C1 segment of cervical spinal cord (tissue), 14 donors: ENCODE measurements at places on chromosomes 1 and 21.

- DNase-seq, result no peak
These were observed 32.3 kb upstream of the TENT5C start for GRCh38 chr1:117573386-117574023.

GRCh38 chr1:2474933-2475371 is 1.1 kb upstream of the PLCH2 start:
- no peak for DNase-seq

- no peak for DNase-seq
These were observed 31.3 kb downstream of the CA6 start for GRCh38 chr1:8976896-8977450.

DNA sequence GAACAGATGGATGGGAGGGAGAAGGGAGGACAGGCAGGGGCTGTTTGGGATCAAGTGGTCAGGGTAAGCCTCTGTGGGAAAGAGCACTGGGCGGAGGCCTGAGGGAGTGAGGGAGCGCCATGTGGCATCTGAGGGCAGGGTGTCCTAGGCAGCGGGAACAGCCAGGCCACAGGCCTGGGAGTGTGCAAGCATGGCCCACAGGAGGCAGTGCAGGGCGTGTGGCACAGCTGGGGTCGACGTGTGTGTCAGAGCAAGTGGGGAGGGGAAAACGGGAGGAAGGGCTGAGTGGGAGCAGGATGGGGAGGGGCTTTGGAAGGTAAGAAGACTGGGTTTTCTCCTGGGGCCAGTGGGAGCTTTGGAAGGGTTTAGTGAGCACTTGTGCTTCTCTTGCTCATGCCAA is 143.4 kb downstream of the SYF2 start:
- no peak for DNase-seq

- no peak for DNase-seq
These were observed 11.9 kb upstream of the RIPPLY3 start for GRCh38 chr21:36994501-36995158.

GRCh38 chr1:242139442-242139841 is 140.5 kb upstream of the MAP1LC3C start:
- no peak for DNase-seq

- peak; percentile 10 for DNase-seq
These were observed 33.1 kb upstream of the NFASC start for GRCh38 chr1:204837440-204838084.

DNA sequence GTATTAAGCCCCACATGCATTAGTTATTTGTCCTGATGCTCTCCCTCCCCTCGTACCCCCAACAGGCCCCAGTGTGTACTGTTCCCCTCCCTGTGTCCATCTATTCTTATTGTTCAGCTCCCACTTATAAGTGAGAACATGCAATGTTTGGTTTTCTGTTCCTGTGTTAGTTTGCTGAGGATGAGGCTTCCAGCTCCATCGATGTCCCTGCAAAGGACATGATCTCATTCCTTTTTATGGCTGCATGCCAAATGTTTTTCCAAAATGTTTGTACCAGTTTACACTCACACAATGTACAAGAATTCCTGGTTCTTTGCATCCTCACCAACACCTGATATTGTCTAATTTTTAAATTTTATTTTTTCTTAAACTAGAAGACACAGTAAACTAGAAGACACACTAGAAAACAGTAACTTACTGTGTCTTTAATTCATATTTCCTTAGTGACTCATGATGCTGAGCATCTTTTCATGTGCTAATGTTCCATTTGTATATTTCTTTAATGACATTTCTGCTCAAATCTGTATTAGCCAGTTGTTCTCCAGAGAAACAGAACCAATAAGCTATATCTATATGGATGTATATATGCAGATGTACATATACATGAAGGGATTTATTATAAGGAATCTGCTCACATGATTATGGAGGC is 19.4 kb upstream of the USP1 start:
- DNase-seq, result no peak

DNA sequence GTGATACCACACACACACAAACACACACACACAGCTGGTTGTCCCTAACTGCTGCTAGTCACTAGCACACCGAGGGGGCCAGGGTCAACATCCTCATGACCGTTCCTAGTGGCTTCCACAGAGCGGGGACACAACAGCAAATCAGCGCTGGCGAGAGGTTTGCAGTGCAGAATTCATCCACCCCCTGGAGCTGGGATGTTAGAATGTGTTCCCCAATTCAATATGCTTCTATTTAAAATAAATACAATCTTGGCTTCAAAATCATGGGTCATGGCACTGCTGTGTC is 16.2 kb upstream of the C2CD2 start:
- no peak for DNase-seq

GRCh38 chr1:193458628-193459027 is 272.2 kb upstream of the B3GALT2 start:
- no peak for DNase-seq

DNA sequence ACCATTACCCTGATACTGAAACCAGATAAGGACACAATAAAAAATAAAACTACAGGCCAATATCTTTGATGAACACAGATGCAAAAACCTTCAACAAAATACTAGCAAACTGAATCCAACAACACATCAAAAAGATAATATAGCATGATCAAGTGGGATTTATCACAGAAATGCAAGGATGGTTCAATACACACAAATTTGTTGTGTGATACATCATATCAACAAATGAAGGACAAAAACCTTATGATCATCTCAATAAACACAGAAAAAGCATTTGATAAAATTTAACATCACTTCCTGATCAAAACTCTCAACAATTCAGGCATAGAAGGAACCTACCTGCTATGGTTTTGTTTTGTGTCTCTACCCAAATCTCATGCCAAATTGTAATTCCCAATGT is 74.3 kb upstream of the VANGL1 start:
- DNase-seq, result no peak

DNA sequence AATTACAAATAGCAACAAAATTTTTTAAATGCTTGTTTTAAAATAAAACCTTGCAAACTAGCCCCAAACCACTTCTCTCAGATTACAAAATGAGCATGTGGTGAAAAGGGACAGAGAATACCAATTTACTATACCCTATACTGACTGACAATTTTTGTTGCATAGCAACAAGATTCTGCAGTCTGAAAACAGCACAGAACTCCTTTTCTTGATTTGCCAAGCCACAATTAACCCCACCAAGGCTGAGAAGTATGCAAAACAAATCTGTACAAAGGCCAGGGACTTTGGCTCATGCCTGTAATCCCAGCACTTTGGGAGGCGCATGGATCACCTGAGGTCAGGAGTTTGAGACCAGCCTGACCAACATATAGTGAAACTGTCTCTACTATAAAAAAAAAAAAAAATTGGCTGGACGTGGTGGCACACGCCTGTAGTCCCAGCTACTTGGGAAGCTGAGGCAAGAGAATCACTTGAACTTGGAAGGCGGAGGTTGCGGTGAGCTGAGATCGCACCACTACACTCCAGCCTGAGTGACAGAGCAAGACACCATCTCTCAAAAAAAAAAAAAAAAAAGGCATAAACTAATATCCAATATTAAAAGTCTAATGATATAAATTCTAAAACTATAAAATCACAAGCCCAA is 21.8 kb downstream of the ENAH start:
- DNase-seq, result no peak

GRCh38 chr1:193417945-193418744 is 231.7 kb upstream of the B3GALT2 start:
- no peak for DNase-seq

DNA sequence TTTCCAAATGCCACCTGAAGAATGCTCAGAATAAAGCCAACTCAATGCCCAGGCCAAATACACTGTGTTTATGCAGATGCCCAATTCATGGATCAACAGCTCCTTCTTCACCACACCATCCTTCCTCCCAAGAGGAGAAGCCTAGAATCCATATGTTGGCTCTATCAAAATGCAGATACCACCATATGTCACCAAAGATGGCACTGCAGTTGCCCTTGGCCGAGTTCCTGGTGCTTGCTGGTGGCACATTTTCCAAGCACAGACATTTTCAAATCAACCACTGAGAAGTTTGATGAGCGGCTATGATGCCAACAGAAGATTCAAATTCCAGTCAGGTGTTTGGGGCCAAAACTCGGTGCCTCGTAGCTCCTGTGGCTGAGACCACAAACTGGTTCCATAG is 430.3 kb downstream of the AJAP1 start:
- no peak for DNase-seq

GRCh38 chr1:117633936-117634335 is 28.1 kb downstream of the TENT5C start:
- DNase-seq, result no peak

DNA sequence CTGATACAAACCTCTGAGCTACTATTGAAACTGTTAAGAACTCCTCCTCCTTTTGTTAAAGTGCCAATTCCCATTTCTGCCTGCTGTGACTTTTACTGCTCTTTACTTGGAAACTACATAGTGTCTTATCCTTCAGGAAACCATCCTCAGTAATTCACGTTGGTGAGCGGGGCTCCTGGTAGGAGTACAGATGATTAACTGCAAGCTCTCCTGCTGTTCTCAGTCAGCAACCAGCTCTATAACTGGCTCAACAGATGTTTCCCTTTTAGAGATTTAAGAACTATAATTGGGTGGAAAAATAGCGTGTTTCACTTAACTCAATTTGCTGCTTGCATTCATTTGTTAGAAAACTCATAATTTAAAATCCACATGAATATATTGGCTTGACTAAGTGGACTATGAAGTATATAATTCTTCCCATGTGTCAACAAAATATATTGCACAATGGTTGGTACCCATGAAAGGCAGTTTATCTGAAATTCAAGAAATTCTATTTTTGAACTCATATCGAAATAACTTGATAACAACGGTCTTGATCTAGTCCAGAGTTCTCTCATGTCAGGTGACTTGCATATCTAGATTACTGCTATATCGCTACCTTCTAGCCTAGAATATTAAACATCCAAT is 574.0 kb downstream of the KCNT2 start:
- DNase-seq, result no peak

DNA sequence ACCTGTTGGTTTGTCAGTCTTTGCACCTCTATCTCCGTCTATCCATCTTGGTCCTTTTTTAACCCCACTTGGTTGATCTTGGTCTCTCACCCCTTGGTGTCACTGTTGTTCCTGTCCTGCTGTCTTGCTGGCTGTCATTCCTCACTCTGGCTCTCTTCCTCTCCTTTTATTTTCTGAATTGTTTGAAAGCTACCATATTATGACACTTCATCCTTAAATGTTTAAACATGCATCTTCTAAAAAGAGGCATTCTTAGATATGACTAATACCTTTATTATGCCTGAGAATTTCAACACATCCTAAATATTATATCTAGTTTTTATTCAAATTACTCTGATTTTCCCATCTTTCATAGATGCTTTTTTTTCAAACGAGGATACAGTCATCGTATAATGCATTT is 37.0 kb downstream of the BACH1 start:
- DNase-seq, result no peak

GRCh38 chr1:45677751-45678245 is 8.5 kb downstream of the GPBP1L1 start:
- no peak for DNase-seq

DNA sequence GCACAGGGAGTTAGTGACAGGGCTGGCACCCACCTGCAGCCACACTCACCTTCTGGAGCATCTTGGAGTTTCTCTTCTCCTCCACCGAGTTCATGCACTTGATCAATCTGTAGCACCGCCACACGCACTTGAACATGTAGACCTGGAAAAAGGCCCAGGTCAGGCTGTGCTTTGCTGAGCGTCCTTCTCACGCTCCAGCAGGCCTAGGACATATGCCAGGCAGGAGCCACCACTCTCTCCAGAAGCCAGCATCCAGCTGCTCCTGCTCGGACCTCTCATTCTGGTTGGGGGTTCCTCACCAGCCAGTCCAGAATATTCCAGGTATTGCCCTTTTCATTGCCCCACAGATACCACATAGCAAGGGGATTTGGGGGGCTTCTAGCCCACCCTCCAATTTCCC is 11.7 kb upstream of the MATN1 start:
- DNase-seq, result no peak

GRCh38 chr21:31537872-31538576 is 121.5 kb upstream of the SOD1 start:
- no peak for DNase-seq

- no peak for DNase-seq
These were observed 36.9 kb upstream of the HHAT start for GRCh38 chr1:210291786-210292230.

DNA sequence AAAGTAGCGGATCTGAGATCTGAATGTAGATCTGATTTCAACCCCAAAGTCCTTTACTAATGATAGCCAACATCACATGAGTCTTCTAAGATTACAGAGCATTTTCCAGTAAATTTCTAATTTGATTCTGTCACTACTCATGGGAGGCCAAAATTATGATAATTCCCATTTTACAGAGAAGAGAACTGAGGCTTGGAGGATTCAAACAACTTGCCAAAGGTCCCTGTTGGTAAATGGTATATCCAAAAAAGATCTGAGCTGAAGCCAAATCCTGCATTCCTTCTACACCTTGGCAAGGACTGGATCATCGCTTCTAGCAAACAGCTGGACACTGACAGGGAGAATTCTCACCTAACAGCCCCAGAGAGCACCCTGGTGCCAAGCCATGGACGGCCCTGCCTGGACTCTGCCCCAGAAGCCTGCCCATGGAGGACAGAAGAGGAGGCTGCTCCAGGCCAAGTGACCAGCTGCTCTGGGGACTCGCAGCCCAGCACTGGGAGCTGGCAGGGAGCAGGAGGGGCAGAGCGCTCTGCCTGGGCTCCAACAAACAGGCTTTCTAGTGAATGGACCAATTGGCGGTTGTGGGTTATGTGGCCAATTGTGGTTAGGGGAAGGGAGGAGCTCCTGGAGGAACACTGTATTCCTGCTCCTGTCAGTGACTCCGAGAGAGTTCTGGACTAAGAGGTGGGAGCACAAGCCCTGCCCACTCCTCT is 6.4 kb upstream of the CSF1 start:
- peak; percentile 89 for DNase-seq

GRCh38 chr1:150102986-150103385 is 35.4 kb downstream of the VPS45 start:
- DNase-seq, result no peak

DNA sequence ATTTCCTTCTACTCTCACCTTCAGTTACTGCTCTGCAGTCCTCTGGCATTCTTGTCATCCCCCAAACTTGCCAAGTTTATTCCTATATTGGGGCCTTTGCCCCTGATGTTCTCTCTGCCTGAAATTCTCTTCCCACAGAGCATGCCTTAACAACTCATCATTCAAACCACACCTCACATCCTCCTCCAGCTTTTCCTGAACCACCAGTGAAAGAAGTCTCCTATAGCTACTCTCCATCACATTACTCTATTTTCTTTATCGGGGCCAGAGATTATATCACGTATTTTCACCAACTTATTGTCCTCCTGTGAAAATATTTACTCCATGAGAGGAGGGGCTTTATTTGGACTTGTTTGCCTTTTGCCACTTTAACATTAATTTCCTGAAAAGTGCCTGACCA is 32.1 kb downstream of the EXTL2 start:
- DNase-seq, result no peak

DNA sequence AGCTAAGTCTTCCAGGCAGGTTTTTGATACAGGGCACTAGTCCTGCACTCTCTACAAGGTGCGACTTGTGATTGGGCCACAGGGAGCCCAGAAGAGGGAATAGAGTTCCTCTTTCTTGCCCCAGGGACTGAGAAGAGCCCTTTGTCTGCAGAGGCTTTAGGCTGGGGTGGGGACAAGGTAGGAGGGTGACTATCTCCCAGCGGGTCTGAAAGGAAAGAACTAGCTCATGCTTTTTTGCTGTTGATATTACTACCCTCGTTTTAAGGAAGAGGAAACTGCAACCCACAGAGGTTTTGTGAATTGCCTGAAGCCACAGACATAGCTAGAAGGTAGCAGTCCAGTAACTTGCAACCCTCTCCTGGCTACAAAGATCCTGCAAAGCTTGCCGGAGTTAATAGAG is 615.2 kb downstream of the MATN1 start:
- DNase-seq, result no peak

- no peak for DNase-seq
These were observed 22.1 kb downstream of the TP73 start for GRCh38 chr1:3674100-3675094.
